Osteoblast (primary cell): ENCODE measurements at places on chromosomes 3 and 15.

DNA sequence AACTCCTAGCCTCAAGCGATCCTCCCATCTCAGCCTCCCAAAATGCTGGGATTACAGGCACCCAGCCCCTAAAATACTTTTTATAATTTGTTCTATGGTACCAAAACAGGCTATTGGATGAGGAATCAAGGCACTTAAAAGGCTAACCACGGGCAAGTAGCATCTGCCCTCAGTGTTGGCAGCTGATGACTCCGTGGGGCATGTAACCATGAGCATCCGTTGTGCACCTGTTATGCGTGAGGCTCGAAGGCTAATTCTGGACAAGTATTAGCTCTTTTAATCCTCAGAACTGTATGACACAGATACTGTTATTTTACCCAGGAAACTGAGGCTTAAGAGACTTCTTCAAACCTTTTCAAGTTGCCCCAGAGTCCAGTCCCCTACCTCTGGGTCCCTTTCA, 10.2 kb downstream of the WDR73 start:
- no peak for DNase-seq

- DNase-seq: no peak
These were observed 6.9 kb downstream of the CYFIP1 start for GRCh38 chr15:22973286-22973685.

DNA sequence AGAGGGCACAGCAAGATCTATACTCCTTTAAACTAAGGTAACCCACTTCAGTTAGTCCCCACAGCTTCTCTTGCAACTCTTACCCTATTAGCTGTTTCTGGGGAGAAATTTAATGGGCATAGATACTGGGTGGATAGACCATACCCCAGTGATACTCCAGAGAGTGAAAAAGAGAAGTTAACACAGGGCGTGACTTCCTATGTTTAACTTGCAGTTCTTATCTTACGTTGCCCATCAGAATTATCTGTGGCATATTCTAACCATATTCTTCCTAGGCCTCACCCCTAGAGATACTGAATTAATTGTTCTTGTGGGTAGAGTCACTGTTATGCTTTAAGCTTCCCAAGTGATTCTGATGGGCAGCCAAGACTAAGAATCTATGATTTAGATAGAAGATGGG, 485.4 kb upstream of the TPRG1 start:
- DNase-seq: no peak

GRCh38 chr15:27237319-27237939, 266.4 kb downstream of the GABRG3 start:
- DNase-seq: no peak

- DNase-seq: peak; percentile 97
These were observed at the start of gene ZNF592 for GRCh38 chr15:84748274-84749110. ZNF592 (plus strand) TSS chr15:84748592; CDS start chr15:84782676, 34,084 bp downstream.

DNA sequence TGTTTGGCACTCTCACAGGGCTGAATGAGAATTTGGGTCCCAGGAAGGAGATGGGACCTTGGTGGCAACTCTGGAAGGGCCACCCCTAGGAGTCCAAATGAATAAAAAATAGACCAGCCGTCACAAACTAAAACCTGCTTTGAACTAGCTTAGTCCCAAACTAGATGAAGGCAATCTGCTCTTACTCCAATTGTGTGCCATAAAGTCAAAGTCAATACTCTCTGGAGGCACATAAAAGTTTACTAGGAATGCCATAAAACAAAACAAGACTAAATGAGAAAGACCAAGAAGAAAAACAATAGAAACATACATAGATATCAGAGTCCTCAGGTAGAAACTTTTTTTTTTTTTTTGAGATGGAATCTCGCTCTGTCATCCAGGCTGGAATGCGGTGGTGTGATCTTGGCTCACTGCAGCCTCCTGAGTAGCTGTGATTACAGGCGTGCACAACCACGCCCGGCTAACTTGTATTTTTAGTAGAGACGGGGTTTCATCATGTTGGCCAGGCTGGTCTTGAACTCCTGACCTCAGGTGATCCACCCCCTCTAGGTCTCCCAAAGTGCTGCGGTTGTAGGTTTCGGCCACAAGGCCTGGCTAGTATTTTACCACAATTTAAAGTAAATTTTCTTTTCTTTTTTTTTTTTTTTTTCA, 8.1 kb downstream of the GOLGA6L2 start:
- no peak for DNase-seq

- no peak for DNase-seq
These were observed 18.2 kb downstream of the IDH3A start for GRCh38 chr15:78167227-78167888.

DNA sequence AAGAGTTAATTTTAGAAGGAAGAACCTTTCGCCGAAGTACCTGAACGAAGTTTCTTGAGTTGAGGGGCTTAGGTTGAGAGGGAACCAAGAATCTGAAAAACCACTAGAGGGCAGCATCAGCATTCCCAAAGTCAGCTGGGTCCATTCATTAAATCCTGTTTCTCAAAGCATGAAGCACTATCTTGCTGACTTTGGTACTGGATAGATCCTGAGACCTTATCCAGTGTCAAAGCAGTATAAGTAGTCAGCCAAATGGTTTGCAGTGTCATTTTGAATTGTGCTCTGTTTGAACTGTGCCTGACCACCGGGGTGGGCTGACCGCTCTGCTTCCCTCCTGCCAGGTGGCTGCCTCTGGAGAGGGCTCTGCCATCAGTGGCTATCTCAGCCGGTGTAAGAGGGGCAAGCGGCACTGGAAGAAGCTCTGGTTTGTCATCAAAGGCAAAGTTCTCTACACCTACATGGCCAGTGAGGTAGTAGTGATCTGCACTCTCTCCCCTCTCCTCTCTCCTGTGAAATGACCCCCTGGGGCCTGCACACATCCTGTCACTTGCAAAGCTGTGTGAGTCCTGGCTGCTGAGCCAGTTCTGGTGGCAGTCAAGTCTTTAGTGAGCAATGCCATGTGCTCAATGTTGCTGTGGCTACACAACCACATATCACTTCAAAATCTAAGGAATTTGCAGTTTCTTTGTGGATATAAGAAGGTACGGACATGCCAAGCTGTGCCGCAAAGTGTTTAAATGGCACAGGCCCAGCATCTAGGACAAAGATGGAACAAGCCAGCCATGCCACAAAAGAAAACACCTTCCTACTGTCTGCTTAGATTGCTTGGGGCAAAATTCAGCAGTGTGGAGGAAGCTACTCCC, 21.4 kb upstream of the NR2C2 start:
- peak; percentile 83 for DNase-seq

GRCh38 chr3:36923981-36924743, 20.7 kb downstream of the TRANK1 start:
- no peak for DNase-seq

- no peak for DNase-seq
These were observed 37.8 kb downstream of the DPPA2 start for GRCh38 chr3:109278546-109278945.

DNA sequence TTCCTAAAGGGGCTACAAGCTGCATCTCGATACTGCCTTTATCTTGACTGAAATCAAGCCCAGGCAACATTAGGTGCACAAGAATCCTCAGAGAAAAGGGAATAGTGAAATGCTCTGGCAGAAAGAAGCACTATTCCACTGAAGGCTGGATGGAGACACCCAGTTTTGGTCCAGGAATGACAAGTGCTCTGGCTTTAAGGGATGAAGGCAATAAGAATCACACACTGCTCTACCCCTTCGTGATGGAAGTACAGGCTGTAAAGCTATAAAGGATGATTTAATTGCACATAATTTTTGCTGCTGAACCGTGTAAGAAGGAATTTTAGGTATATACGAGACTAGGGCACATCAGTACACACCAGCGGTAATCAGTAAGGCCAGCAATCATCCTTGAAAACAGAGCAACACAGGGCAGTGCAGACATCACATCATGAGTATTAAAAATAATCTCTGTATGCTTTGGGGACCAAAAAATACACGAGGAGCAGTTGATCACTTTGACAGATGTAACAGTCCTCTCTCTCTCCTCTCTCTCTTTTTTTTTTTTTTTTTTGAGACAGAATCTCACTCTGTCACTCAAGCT, 414.6 kb upstream of the TBL1XR1 start:
- DNase-seq: no peak

DNA sequence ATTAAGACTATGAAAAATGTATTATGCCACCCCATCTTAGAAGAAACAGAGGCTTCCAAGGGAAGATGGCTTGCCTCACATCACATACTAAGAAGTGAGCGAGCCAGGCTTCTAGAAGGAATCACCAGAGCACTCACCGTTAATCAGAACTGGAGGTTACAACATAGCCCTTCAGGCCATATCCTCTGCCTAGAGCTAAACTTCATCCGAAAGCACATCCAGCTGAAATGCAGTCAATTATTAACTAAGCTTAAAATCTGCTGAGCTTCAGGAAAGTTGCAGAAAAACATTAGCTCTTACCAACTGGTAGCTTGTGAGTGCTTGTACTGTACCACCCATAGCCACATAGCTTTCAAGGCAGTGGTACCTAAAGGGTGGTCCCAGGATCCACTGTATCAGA, 483.2 kb downstream of the TBL1XR1 start:
- no peak for DNase-seq

DNA sequence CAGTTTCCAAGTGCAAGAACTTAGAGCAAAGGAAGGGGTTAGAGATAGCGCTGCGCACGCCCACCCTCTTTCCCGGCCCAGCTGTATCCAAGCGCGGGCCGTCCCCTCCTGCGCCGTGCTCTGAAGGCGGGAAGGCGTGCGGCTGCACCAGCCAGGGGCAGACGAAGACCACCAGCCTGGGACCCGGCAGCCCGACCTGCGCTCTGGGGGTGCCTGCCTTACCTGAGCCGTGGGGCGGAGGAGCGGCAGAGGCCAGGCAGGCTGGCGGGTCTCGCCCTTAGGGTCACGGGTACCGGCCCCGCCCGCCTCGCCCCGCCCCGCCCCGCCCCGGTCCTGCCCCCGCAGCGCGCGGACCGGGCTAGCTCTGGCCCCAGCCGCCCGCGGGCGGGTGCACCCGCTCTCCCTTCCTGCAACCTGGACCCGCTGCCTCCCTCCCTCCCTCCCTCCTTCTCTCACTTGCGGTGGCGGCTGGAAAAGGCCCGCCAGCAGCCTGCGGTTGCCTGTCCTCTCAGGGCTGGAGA, at the start of gene WDR72:
TSS of gene WDR72 (minus strand) at position 253 of the 521 bp plus-strand sequence. CDS start 26,514 bp downstream, outside the sequence.
- DNase-seq: no peak

GRCh38 chr3:197847866-197848401, 56.9 kb downstream of the LRCH3 start:
- DNase-seq: peak; percentile 57

DNA sequence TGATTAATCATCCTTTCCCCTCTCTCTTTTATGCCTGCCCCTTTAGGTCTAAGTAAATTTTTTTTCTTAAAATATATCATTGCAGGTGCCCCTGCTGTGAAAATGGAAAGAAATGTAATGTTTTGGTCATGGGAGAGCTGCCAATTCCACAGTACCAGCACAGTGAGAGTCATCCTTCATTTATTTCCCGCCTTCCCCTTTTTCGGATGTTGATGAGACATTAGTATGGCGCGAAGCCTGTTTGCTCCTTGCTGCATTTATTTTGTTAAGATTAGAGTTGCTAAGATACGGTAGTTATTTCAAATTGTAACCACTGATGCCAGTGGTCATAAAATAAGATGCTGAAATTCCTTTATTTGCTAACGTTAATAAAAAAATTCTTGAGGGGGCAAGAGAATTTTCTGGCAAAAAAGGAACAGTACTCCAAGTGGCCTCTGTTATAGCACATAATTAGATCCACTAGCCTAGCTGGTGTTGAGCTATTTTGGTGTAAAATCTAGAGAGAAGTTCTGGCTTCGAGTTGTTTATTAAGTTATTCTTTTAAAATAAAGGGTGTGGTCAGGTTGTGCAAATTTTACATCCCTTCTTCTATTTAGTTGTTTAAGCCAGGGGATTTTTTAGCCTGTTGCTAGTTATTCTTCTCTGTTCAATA, 62.8 kb downstream of the MDFIC2 start:
- no peak for DNase-seq

GRCh38 chr15:77004189-77004588, 9.3 kb downstream of the PSTPIP1 start:
- no peak for DNase-seq

GRCh38 chr3:190617185-190617584, 103.3 kb downstream of the IL1RAP start:
- no peak for DNase-seq

DNA sequence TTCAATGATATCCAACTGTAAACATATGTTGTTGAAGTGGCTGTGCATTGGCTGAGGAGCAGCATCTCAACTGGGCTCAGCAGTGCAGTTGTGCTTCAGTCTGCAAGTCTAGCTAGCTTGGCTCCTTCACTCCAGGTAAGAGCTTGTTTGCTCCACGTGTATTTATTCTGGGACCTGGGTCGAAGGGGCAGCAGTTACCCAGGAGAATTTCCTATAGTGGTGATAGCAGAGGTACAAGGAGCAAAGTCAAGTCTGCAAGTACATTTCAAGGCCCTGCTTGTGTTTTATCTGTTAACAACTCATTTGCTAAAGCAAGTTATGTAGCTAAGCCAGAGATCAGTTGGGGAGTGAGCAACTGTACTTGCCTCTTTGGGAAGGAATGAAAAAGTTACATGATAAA, 286.2 kb upstream of the UMPS start:
- no peak for DNase-seq

DNA sequence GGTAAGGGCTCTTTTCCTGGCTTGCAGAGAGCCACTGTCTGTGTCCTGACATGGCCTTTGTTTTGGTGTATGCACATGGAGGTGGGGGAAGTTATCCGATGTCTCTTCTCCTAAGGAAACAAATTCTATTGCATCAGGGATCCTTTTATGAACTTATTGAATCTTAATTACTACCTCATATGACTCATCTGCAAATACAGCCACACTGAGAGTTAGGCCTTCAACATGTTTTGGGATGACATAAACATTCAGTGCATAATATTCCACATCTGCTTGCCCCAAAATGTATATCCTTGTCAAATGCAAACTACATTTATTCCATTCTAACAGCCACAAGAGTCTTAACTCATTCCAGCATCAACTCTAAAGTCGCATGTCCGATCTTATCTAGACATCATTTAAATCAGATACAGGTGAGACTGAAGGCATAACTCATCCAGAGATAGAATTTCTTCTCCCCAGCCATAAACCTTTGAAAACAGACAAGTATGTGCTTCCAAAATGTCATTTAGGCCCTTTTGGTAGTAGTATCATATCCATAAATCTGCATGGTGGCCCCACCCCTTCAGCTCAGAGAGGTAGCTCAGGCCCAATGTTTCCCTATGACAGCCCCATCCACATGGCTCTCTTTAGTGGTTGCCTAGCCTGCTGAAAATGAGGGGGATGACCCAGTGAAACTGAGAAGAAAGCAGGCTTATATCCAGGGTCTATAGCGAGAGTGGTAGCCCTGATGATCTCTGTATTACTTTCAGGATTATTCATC, 289.5 kb upstream of the ALCAM start:
- no peak for DNase-seq

- peak; percentile 18 for DNase-seq
These were observed 499 bp downstream of the RABL3 start for GRCh38 chr3:120741837-120742197.

GRCh38 chr3:52086976-52087663, 30.7 kb upstream of the DUSP7 start:
- peak; percentile 82 for DNase-seq
